Left ventricle myocardium inferior (tissue), 1 donor: ENCODE measurements at places on chromosomes 11 and 22.

DNA sequence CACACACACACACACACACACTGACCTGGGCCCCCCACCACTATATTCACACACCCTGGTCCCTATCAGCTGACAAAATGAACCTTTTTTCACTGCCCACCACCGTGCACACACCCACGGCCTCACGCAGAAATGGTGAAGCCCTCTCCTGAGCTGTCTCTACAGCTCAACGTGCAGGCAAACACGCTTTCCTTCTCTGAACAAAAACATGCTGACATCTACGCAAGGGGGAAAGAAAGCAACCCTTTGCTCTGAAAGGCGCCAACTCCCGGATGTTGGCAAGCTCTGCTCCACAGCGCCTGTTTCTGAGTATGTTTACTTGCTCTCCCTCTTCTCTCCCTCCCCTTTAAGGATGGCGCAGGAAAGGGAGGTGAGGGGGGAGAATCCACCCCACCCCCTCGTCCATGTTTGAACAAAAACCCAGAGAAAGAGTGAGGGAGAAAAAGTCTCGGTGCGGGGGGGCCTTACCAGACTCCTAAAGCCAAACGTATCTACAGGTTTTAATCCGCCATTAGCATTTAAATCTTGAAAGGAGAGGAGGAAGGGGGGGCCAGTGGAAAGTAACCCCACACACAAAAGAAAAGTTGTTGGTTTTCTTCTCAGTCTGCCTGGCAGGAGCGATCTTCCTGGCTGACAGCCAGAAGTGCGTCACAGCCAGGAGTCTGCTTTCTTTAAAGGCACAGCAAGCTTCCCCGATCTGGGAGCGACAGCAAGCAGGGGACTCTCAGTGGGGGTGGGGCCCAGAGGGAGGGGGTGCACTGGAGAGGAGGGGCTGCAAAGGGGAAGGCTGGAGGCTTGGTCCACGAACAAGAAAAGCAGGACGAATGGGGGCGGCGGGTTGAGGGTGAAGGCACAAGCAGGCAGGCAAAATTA is 39.6 kb downstream of the NUMA1 start:
- peak; percentile 97 for DNase-seq

GRCh38 chr11:99535819-99536218 is 515.1 kb downstream of the CNTN5 start:
- no peak for DNase-seq

DNA sequence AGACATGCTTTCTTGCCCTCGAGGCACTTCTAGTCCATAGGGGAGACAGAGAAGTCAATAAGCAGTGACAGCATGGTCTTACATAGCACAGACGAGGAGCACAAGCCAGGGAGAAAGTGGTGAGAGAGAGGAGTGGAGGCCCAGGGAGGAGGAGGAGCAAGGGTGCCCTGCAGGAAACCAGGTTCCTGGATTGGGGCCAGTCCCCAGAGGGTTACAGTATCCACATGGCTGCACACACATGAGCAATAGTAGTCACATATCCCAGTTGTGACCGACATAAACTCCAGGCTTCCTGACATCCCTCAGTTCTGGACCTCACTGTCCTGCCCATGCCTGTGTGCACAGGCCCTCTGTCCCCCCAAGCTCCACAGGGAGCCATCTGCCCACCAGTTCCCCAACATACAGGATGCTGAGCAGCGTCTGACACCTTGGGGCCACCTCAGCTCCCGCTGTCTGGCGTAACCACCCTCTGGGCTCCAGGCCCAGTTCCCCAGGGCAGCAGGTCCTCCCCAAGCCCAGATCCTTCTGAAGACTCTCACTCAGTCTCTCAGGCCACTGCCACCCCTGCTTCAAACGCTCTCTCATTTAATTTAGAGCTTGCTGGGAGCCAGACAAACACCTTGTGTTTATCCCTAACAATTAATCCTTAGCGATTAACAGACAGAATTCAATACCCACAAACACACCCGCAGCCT is 53.7 kb downstream of the DSCAML1 start:
- no peak for DNase-seq

- DNase-seq: no peak
Measured at GRCh38 chr11:107722662-107723061, 10.8 kb upstream of the SLN start.

- no peak for DNase-seq
Measured at GRCh38 chr11:1739576-1739975, 10.8 kb downstream of the IFITM10 start.

DNA sequence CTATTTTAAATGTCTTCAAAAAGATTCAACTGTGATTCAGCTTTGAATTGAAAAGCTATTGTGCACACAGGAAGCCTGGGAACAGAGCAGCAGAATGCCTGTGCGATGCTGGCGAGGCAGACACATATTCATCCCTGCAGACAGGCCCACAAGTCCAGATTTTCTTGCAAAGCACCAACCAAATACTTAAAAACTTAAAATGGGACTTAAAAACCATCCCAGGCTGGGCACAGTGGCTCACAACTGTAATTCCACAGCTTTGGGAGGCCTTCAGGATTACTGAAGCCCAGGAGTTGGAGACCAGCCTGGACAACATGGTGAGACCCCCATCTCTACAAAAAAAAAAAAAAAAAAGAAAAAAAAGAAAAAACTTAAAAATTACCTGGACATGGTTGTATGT is 122.6 kb upstream of the SERPIND1 start:
- DNase-seq: no peak

DNA sequence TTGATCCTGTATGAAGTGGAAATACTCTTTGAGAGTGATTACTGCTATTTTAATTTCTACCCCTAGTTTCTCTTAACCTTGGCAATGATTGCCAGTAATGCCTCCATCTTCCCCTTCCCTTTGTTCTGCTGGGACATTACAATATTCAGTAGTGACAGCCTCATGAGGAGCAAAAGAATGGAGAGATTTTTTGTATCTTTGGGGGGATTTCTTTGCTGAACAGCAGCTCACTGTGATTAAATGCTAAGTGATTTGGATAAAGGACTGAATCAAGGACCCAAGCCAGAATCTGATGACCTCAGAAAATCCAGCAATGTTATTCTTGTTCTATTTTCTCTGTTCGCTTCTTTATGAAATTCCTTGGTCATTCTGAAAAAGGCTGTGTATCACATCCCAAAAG is 7.0 kb upstream of the SLC1A2 start:
- DNase-seq: no peak
